ENCODE measurements at places on chromosomes 1 and 21.
A peak's percentile ranks its signal among the peaks of the same experiment; 100 is the strongest.

GRCh38 chr1:66175098-66175497 lies 358.9 kb upstream of the SGIP1 start:
- no peak for DNase-seq
- no peaks in the 10 kb centered on the region for H3K36me3 ChIP-seq
- H3K4me3 ChIP-seq = no peak overlapping the region

DNA sequence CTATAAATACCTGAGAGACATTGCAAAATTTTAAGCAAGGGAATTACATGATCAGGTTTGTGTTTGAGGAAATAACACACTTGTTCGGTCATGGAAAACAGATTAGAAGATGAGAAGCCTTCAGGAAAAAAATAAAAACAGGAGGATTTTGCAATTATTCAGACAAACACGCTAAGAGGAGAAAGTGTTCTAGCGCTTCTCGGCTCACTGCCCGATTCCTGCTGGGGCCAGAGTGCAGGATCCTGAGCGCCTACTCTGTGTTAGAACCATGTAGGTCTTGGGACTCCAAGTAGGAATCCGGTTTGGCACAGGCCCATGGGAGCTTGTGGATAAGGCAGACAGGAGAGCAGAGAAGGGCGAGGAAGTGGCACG lies 8.1 kb upstream of the PRELP start:
- peaks cover 25% of the 10 kb centered on the region for H3K4me1 ChIP-seq
- DNase-seq = no peak
- no peak overlapping the region for H3K4me3 ChIP-seq
- H3K27ac ChIP-seq = no peak overlapping the region

GRCh38 chr1:66342707-66343106 lies 191.2 kb upstream of the SGIP1 start:
- H3K4me1 ChIP-seq = peaks cover 50% of the 10 kb centered on the region
- no peak for DNase-seq
- no peaks in the 10 kb centered on the region for H3K27me3 ChIP-seq
- H3K36me3 ChIP-seq = peaks cover 6% of the 10 kb centered on the region
- no peak overlapping the region for H3K27ac ChIP-seq

DNA sequence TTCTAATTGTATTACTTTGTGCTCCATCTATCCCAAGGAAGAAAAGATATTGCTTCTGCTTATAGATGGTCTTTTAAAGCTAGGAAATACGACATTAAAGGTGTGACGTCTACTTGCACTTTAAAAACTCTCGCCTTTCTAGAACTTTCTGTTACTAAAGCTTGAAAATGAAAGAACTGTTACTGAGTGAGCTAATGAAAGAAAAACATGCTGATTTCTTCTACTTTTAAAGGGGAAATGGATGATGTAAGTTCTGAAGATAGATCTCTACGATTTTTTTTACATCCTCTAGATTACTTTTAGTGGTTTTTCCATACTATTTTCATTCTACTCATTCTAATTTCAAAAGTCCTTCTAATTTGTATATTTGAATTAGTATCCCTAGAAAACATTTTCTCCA lies 387.5 kb downstream of the USP25 start:
- no peaks in the 10 kb centered on the region for H3K27me3 ChIP-seq
- DNase-seq = no peak
- H3K4me1 ChIP-seq = no peaks in the 10 kb centered on the region
- H3K27ac ChIP-seq = no peak overlapping the region
- H3K36me3 ChIP-seq = no peaks in the 10 kb centered on the region

GRCh38 chr1:45007311-45007710 lies 3.8 kb downstream of the HECTD3 start:
- H3K27ac ChIP-seq = no peak overlapping the region
- H3K4me1 ChIP-seq = peaks cover 14% of the 10 kb centered on the region
- DNase-seq = no peak
- H3K4me3 ChIP-seq = no peak overlapping the region

DNA sequence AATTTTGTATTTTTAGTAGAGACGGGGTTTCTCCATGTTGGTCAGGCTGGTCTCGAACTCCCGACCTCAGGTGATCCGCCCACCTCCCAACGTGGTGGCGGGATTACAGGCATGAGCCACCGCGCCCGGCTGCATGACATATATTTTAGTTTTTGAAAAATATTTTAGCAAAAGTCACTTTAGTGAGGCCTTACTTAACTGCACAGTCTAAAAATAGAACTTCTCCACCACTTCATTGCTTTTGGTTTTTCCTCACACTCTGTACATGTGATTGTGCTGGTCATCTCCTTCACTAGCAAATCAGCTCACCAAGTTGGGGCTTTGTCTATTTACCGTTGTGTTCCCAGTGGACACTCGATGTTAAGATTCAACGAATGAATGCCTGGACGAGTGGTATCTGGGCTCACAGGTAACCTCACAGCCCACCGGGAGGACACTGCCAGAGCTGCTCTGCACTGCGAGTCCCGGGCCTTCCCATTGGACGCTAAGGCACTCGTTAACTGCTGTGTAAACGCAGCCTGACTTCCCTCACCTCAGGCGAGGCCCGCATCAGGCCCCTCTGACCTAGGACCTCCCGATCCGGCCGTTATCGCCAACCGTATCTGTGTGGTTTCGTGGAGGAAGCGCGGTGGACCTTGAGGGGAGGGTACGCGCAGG lies 14.0 kb upstream of the ZNF692 start:
- no peaks in the 10 kb centered on the region for H3K27me3 ChIP-seq
- peaks cover 4% of the 10 kb centered on the region for H3K4me1 ChIP-seq
- DNase-seq = peak; percentile 87
- peak overlapping the region; percentile 72 for H3K27ac ChIP-seq
- no peaks in the 10 kb centered on the region for H3K36me3 ChIP-seq

DNA sequence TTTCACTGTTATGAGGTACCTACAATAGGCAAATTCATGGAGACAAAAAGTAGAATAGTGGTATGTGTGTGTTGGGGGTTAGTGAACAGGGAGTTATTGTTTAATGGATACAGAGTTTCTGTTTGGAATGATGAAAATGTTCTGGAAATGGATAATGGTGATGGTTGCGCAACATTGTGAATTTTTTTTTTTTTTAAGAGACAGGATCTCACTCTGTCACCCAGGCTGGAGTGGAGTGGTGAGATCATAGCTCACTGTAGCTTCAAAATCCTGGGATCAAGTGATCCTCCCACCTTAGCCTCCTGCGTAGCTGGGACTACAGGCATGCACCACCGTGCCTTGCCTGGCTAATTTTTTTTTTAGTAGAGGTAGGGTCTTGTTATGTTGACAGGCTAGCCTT lies 34.5 kb upstream of the TRABD2B start:
- H3K36me3 ChIP-seq = no peaks in the 10 kb centered on the region
- no peaks in the 10 kb centered on the region for H3K27me3 ChIP-seq
- no peak overlapping the region for H3K4me3 ChIP-seq
- no peak for DNase-seq
- H3K4me1 ChIP-seq = peaks cover 4% of the 10 kb centered on the region

- H3K4me1 ChIP-seq = no peaks in the 10 kb centered on the region
- no peak for DNase-seq
These were observed 191.5 kb downstream of the NFIA start for GRCh38 chr1:61273861-61274260.

DNA sequence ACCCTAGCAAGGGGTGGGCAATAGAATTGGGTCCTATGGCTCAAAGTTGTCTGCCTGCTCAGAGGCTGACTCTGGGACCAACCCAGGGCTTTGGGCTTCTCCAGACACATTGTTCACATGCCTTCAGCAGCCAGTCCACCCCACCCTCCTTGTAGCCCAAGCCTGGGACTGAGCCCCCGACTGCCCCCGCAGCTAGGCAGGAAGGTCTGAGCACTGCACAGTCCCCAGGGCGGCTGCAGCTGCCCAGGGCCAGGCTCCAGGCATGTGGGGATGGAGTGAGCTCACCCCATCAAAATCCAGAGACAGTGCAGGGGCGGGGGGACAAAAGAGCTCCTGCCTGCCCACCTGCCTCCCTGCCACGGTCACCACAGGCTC lies 35.6 kb downstream of the HSPG2 start:
- H3K27ac ChIP-seq = no peak overlapping the region
- peaks cover 43% of the 10 kb centered on the region for H3K36me3 ChIP-seq
- DNase-seq = no peak
- no peak overlapping the region for H3K4me3 ChIP-seq
- no peaks in the 10 kb centered on the region for H3K27me3 ChIP-seq

DNA sequence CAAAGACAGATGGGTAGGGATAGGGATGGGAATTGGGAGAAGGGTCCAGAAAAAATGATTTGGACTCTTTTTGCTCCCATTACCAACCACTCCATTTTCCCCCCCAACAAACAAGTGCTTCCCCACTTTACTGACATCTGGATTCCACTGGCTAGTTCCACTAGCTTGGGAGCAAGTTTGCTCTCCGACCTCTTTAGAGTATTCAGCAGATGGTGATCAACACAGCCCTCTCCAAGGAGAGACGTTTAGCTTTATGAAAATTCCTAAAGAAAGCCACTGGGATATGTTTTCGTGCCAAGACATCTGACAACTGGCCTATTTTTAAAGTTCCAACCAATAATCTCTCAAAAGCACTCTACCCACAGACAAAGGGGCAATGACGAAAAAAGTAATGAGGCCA lies 50.3 kb downstream of the ITPKB start:
- no peaks in the 10 kb centered on the region for H3K4me1 ChIP-seq
- H3K4me3 ChIP-seq = no peak overlapping the region
- no peak overlapping the region for H3K27ac ChIP-seq
- no peaks in the 10 kb centered on the region for H3K27me3 ChIP-seq
- no peaks in the 10 kb centered on the region for H3K36me3 ChIP-seq
- no peak for DNase-seq

DNA sequence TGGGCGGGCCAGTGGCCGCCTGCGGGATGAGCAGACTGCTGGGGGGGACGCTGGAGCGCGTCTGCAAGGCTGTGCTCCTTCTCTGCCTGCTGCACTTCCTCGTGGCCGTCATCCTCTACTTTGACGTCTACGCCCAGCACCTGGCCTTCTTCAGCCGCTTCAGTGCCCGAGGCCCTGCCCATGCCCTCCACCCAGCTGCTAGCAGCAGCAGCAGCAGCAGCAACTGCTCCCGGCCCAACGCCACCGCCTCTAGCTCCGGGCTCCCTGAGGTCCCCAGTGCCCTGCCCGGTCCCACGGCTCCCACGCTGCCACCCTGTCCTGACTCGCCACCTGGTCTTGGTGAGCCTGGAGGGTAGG lies 2.1 kb downstream of the B4GALT2 start:
- peaks cover 33% of the 10 kb centered on the region for H3K4me1 ChIP-seq
- no peaks in the 10 kb centered on the region for H3K27me3 ChIP-seq
- no peak overlapping the region for H3K27ac ChIP-seq
- H3K36me3 ChIP-seq = peaks cover 75% of the 10 kb centered on the region
- H3K4me3 ChIP-seq = no peak overlapping the region

DNA sequence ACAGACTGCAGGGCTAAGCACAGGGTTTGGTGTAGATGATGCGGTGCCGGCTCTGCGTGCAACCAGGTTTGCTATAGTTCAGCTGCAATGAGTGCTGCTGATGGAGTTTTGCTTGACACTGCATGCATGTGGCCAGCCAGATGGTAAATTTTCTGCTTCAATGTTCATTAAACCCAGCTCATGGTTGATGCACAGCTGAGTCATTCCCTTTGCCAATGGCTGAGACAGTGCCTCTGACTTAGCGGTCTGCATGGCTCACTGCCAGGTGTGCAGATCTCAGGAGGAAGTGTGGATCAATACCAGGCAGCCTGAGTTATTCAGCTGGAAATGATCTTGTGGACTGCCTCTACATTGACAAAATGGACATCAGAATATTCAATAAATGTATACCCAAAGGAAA lies 172.7 kb upstream of the ZP4 start:
- no peaks in the 10 kb centered on the region for H3K4me1 ChIP-seq
- H3K4me3 ChIP-seq = no peak overlapping the region

- no peak overlapping the region for H3K4me3 ChIP-seq
- no peak overlapping the region for H3K27ac ChIP-seq
- H3K36me3 ChIP-seq = no peaks in the 10 kb centered on the region
- H3K27me3 ChIP-seq = no peaks in the 10 kb centered on the region
- no peak for DNase-seq
- no peaks in the 10 kb centered on the region for H3K4me1 ChIP-seq
These were observed 40.5 kb upstream of the NEK2 start for GRCh38 chr1:211715971-211716370.

GRCh38 chr1:50424884-50425375 lies 1.7 kb upstream of the DMRTA2 start:
- DNase-seq = no peak
- peak overlapping the region; percentile 57 for H3K4me3 ChIP-seq
- peaks cover 21% of the 10 kb centered on the region for H3K36me3 ChIP-seq
- peak overlapping the region; percentile 80 for H3K27ac ChIP-seq

DNA sequence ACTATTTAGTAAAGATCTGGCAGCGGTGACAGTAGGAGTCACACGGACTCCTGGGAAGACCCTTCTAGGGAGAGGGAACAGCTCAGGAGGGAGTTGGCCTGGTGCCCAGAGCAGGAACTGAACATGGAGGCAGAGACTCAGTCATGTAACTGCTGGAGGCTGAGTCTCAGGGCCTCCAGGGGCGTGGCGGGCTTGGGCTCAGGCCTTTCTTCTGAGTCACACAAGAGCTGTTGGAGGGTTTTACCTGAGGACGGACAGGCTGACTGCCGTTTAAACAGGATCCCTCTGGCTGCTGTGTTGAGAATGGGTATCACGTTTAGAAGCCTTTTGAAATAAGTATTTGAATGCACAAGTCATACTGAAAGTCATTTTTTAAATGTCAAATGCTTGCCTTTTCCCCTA lies 7.2 kb upstream of the ETS2 start:
- H3K27me3 ChIP-seq = no peaks in the 10 kb centered on the region
- H3K4me3 ChIP-seq = no peak overlapping the region
- peaks cover 40% of the 10 kb centered on the region for H3K4me1 ChIP-seq
- H3K27ac ChIP-seq = peak overlapping the region; percentile 63

- H3K27ac ChIP-seq = no peak overlapping the region
- no peak overlapping the region for H3K4me3 ChIP-seq
- H3K27me3 ChIP-seq = no peaks in the 10 kb centered on the region
- no peak for DNase-seq
- H3K4me1 ChIP-seq = peaks cover 5% of the 10 kb centered on the region
- no peaks in the 10 kb centered on the region for H3K36me3 ChIP-seq
These were observed 120.8 kb downstream of the CLEC20A start for GRCh38 chr1:178376008-178376407.

DNA sequence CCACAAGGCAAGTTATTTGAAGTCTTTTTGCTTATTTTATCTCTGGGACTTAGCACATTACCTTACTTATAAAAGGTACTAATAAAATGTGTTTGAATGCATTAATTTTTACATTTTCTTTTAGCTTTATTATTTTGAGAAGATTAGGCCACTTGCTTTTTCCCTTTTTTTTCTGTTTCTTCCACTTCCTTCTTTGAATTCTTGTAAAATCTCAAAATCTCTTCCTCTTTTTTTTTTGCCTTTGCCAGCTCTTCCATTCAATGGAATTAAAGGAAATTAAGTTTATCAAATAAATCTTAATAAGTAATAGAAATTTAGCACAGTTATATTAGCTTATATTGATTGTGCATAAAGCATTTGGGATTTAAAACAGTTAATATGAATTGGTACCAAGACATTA lies 260.9 kb downstream of the SRGAP2C start:
- no peaks in the 10 kb centered on the region for H3K27me3 ChIP-seq
- DNase-seq = no peak
- H3K4me3 ChIP-seq = no peak overlapping the region
- peaks cover 6% of the 10 kb centered on the region for H3K4me1 ChIP-seq

Measured in SJSA1 (cell line).